CD4-positive, alpha-beta T cell treated with Interleukin-4 for 1 hour (primary cell): ENCODE measurements at places on chromosomes 3 and 15.

GRCh38 chr3:52053307-52054304, 2.8 kb downstream of the DUSP7 start:
- peak; percentile 30 for DNase-seq

DNA sequence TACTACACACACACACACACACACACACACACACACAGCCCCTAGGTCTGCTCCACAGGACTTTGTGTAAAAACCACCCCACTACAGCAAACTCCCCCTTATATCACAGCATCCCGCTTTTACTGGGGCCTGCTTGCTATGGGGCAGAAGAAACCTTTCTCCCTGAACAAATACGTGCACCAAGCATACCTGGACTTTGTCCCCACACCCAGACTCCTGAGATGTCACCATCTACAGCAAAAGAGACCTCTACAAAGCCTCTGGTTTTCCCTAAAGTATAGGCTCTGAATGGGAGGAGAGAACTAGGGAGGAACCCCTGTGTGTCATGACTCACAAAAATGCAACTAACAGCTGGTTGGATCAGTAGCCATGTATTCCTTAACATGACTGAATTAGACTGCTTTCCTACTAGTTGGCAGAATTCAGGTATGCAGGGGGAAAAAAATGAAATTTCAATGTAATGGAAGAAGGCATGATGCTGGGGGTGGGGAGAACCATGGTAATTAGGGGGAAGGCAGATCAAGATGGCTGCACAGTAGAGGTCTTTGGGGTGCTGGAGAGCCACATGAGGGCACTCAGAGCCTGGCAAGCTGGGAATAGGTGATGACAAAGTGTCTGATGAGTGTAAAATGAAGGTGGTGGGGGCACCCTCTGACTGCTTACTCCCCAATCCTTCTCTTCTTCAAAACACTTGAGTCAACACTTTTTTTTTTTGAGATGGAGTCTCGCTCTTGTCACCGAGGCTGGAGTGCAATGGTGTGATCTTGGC, 45.9 kb downstream of the DAPK2 start:
- DNase-seq = no peak

DNA sequence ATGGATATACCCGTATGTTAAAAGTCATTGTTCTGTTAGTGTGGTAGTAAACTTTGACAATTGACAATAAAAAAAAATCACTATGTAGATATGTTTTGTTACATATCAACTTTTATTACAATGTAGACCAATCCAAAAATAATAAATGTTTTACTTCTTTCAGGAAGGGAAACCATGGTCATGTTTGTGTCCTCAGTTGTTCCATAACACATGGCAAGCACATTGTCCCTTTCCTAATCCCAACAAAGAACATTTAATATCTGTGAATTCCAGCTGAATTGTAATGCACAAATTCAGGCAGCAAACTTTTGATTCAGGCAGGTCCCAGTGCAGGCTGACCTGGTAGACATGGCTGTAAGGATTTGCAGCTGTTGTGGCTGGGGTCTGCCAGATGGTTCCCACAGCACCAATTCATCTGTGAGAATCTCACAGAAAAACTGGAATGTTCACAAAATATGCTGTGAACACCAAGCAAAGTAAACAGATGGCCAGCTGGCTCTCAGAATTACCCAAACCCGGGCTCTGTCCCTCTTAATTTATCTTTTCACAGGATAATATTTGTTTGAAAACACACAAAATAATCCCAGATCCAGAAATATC, 1.9 kb upstream of the SPG21 start:
- no peak for DNase-seq

DNA sequence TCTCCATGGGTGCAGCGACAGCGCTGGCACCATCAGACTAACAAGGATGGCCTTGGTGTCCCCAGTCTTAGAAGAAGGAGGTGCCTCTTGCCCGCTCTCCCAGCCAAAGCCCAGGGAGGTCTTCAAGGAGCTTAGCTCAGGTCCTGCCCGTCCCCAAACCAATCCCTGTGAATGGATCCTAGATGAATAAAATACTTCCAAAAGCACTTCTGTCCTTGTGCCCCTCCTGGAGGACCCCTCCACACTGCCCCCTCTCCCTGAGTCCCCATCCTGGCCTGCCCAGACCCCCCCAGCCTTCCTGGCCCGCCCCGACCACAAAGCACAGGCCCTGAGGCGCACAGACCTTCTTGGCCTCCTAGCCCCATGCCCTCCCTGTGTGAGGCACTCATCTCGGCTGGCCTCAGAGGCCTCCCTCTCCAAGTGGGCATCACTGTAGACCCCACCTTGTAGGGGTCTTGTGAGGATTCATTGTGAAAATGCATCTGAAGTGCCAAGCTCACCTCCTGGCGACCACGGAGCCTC, 8.4 kb downstream of the SLC28A1 start:
- no peak for DNase-seq

- peak; percentile 33 for DNase-seq
Observed at GRCh38 chr3:112303764-112304325, 9.8 kb upstream of the SLC9C1 start.

GRCh38 chr3:141556034-141556433, 69.2 kb downstream of the RASA2 start:
- no peak for DNase-seq

DNA sequence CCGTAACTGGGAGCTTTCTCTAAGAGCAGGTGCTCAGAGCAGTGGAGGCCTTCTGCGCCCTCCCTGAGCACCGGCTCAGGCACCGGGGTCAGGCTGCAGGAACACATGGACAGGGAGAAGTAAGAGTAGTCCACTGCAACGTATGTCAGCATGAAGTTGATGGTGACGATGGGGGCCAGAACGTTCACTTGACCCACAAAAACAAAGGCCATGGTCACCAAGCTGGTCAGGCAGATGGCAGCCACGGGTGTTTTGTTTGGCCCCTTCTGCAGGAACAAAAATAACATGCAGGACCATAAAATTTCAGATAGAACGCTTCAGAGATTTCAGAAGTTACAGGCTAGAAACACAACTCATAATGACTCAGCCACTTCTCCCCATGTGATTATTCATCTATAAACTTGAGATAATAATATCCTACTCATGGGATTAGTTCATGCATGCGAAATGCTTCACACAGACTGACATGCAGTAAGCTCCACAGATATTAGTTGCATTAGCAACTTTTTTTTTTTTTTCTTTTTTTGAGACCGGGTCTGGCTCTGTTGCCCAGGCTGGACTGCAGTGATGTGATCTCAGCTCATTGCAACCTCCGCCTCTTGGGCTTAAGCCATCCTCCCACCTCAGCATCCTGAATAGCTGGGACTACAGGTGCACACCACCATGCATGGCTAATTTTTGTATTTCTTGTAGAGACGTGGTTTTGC, 52.2 kb upstream of the HEG1 start:
- no peak for DNase-seq

GRCh38 chr3:191141728-191142127, 57.3 kb upstream of the OSTN start:
- DNase-seq = no peak

GRCh38 chr15:85792912-85793590, 1.7 kb downstream of the KLHL25 start:
- no peak for DNase-seq

GRCh38 chr15:52496175-52496574, 32.5 kb downstream of the MYO5A start:
- DNase-seq = no peak
